ENCODE measurements at places on chromosomes 16 and 17. TPM values are rescaled to one million over a fixed set of nuclear protein-coding genes. Genes with fewer than 3 reads are reported as not detected.

The CTRL gene
- 286 TPM for total RNA-seq

The TSR1 gene
- total RNA-seq: 24.9 TPM

The ERN1 gene
- 77.1 TPM for total RNA-seq

The CDRT15 gene
- not detected for total RNA-seq

The SARM1 gene
- total RNA-seq: 13.7 TPM

The RSKR gene
- total RNA-seq: 14.8 TPM

The CIBAR2 gene
- not detected for total RNA-seq

The PABPN1L gene
- total RNA-seq: not detected

The CNGB1 gene
- total RNA-seq: not detected

The KRT28 gene
- not detected for total RNA-seq

The PLA2G10 gene
- total RNA-seq: not detected

The MFAP4 gene
- total RNA-seq: 35.3 TPM

The HYDIN gene
- total RNA-seq: 5.6 TPM

The TNFSF13 gene
- total RNA-seq: 11.9 TPM

The KRT13 gene
- not detected for total RNA-seq

The CCL3 gene
- not detected for total RNA-seq

Measured in body of pancreas (tissue), 4 donors.